Activated T-helper 1 cell treated with Interleukin-2 at 50 U/mL for 16 hours (primary cell): ENCODE measurements at places on chromosomes 3 and 15.

DNA sequence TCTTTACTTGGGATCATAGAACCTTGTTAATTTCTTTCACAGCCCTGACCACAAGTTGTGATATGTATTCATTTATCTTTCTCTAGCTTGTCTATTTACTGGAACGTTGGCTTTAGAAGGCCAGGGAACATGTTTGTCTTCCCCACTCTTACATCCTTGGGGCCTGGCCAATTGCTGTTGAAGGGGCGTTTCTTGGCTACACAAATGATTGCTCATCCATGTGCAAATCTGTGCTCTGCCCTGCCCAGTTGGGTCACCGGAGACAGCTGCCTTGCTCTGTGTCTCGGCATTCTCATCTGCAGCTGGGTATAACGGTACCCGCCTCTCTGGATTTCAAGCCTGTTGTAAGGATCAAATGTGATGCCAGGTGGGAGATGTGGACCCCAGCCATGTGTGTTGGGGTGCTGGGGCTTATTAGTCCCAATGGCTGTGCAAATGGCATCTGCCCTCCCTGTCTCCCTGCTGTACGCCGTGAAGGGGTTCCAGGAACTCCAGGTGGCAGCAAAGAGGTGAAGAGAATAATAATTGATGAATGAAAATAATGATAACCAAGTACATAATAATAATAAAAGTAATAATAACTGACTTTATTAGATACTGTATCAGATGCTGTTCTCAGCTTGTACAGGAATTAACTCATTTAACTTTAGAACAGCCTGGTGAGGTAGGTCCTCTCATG is 24.0 kb upstream of the TLE3 start:
- DNase-seq, result no peak

GRCh38 chr3:171888466-171888865 is 45.3 kb downstream of the TMEM212 start:
- no peak for DNase-seq

DNA sequence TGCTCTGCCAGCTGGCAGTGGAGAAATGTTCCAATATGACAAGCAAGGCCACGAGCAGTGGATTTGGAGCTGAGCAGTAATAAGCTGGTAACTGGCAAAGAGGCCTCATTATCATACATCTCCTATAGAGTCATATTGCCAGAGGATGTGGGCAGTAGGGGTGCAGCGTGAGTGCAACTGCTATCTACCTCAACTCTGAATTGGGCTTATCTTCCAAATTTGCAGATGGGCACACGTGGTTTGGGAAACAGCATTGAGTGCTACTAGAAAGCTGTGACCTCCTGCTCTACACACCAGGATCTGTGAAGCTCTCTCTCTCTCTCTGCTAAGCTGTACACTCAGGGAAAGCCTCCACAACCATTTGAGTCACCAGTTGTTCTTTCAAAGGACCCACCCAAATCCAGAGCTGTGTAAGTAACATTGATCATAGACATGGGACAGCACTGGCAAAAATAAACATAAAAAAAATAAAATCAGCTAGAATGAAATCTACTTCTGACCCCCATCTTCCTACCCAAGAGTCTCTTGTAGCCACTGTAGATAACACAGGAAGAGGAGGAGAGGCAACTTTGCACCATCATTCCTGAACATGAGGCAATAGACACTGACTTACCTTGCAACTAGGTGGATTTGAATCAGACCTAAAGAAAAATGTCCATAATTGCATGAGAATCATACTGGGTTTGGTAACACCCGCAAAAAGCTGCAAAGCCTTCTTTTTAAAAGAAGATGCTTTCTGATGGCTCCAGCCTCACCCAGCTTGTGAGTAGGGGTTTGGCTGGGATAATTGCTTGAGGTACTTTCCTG is 82.9 kb upstream of the THBS1 start:
- no peak for DNase-seq

- no peak for DNase-seq
Observed at GRCh38 chr15:91335702-91336101, 235.6 kb downstream of the SV2B start.

DNA sequence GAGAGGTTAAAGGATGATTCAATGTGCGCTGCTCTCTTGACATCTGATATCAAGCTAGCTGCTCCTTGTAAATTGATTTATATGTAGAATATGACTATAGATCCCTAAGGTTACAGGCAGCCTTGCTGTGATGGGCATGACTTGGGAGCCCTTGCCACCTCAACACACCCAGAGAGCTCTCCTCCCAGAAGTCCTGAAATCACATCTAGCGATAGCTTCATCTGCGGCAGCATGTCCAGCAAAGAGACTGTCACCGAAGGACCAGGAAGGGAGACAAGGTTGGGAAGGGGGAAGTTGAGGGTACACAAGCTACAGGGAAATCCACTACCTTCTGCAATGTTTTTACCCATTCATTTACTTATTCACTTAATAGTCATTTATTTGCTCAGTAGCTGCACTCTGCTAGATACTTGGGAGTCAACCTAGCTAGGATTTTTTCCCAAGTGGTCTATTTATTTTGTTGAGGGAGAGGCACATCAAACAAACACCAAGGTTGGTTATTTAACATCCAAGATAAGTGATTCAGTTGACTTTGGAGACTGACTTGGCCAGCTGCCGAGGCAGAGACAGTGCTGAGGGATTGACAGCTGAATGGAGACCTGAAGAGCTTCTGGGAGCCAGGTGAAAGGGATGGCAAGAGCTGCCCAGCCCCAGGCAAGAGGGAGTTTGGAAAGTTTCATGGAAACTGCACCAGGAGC is 205.8 kb upstream of the IL12A start:
- DNase-seq, result no peak

DNA sequence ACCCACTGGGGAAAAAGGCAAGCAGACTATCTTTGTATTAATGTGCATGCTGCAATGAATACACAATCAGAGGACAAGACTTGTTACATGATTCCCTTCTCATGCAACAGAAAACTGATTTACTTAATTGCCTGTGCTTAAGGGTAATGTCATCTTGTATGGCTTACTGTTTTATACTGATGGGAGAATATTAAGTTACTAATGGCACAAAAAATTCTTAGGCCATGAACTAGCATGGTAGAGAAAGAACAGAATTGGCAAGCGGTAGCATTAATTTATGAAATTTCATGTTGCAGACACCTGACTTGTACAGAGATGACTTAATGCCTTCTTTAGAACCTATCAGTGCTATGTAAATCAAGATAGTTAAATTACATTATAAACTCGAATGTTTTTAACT is 282.3 kb downstream of the CNTN3 start:
- no peak for DNase-seq

DNA sequence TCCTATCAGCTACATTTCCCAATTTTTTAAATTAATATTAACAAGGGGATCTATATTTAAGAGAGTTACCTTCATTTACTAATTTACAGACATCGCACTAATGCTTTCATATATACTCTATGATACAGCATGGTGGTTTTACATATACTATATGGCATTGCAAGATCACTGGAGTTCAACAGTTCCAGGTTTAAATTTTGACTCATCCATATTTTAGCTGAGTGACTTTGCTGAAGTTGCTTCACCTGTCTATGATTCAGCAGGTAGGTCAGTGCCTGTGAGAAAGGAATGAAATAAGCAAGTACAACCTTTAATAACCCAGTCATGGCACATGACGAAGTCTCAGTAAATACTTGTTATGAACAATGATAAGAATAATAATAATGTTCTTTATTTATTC is 211.1 kb downstream of the P3H2 start:
- no peak for DNase-seq

DNA sequence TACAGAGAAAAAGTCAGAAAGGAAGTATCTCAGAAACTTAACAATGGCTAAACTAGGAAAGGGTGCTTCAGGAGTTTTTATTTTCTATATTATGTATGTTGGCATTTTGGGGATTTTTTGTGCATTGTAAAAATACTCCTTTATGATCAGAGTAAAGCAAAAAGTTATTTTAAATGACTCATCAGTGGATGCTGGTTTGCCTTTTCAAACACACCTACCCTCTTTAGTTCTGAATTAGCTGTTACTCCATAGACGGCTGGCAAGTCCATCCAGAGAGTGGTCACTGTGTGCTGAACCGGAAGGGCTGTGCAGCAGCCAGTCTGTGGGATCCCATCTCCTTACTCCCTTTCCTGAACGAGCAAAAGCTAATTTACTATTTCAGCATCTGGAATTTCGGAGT is 942 bp downstream of the CCR9 start:
- DNase-seq, result no peak

DNA sequence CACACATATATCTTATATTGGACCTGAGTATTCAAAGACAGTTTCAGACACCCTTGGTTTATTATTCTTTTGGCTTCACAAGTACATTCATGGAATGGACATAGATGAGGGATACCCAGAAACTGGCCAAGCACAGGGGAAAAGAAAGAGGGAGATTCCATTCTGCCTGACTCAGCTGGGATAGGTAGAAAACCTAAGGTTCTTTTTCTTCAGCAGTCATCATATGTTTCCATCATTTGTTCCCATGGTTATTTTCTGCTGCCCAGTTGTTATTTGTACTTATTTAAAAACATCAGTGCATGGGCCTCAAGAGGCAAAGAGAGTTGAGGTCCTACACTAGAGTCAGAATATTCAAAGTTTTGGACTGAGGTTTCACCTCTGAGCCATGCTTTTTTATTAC is 91.8 kb downstream of the FILIP1L start:
- DNase-seq, result no peak

DNA sequence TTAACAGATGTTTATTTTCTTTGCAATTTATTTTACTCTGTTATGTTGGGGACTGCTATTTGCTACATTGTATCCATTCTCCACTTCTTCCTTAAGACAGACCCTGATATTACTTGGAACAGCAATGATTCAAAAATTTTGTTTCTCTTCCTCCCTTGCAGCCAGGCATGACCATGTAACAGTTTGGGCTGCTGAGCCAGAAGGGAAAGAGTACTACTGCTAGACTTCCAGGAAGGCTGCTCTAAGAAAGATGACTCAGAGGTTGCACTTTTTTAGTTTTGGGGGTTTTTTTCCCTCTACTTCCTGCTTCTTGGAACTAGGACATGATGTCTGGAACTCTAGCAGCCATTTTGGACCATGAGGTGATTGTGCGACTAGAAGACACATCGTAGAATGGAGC is 10.3 kb downstream of the PRR20G start:
- no peak for DNase-seq

DNA sequence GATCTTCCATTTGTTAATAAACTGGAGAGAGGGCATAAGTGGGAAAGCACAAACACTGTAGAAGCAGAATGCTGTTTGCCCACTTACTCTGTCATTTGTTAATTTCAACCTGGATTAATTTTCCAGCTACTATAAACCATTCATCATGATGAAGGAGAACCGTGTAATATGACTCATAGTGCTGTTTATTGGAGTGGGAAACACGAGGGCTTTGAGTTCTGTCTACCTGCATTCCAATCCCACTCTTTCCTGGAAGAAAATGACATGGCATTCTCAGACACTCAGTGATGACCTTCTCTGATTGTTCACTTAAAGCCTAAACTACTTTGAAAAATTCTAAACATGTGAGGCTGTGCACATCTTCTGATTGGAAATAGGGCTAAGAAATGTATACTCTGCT is 826.7 kb downstream of the AGBL1 start:
- no peak for DNase-seq

DNA sequence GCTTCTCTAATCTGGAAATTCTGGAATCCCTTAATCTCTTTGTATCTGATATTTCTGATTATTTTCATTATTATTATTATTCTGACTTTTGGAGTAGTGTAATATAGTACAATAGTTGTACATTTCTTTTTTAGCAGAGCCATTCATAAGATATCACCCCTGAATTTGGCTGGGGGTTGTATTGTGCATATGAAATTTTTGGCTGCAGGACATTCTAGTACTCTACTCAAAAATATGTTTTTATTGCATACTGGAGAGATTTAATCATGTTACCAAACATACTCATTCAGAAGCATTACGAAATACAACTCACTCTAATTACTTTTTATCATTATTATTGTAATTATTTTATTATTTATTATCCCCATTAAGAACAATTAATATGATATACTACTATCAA is 589.7 kb upstream of the KCNMB2 start:
- no peak for DNase-seq

GRCh38 chr15:29140475-29141307 is 128.9 kb downstream of the NSMCE3 start:
- DNase-seq, result no peak

- DNase-seq, result no peak
Observed at GRCh38 chr3:126005951-126006350, 37.0 kb downstream of the ROPN1B start.

- DNase-seq, result no peak
Observed at GRCh38 chr3:106125321-106125720, 256.5 kb upstream of the CBLB start.

GRCh38 chr3:78670746-78671145 is 1097.1 kb downstream of the ROBO1 start:
- no peak for DNase-seq
